ENCODE measurements at places on chromosomes 4 and X. TPM values are rescaled to one million over a fixed set of nuclear protein-coding genes. Genes with fewer than 3 reads are reported as not detected.

The EOLA2 gene
- 15.4 TPM for total RNA-seq

The DUSP21 gene
- not detected for total RNA-seq

DNA sequence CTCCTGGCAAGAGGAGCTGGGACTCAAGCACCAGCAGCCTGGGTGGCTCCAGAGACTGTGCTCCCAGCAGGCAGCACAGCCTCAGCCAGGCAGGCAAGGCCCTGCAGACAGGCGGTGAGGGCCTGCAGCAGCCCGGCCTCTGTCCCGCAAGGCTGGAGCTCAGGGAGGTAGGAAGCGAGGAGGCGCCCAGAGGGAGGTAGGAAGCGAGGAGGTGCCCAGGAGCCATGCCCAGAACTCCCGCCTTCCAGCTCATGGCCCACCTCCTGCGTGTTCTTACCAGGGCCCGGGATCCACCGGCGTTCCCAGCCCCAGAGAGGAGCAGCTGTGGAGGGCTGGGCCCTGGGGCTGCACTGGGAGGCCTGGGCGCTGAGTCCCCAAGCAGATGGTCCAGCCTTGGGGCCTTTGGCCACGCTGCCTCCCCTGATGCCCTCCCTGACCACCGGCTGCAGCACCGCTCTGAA, 133.1 kb downstream of the HMX1 start:
- DNase-seq, result peak; percentile 47

GRCh38 chr4:54513204-54513603, 144.6 kb upstream of the KIT start:
- peak; percentile 59 for DNase-seq
